MCF 10A (cell line): ENCODE measurements at places on chromosomes 4 and X. TPM values are rescaled to one million over a fixed set of nuclear protein-coding genes. Genes with fewer than 3 reads are reported as not detected.
A peak's percentile ranks its signal among the peaks of the same experiment; 100 is the strongest.

DNA sequence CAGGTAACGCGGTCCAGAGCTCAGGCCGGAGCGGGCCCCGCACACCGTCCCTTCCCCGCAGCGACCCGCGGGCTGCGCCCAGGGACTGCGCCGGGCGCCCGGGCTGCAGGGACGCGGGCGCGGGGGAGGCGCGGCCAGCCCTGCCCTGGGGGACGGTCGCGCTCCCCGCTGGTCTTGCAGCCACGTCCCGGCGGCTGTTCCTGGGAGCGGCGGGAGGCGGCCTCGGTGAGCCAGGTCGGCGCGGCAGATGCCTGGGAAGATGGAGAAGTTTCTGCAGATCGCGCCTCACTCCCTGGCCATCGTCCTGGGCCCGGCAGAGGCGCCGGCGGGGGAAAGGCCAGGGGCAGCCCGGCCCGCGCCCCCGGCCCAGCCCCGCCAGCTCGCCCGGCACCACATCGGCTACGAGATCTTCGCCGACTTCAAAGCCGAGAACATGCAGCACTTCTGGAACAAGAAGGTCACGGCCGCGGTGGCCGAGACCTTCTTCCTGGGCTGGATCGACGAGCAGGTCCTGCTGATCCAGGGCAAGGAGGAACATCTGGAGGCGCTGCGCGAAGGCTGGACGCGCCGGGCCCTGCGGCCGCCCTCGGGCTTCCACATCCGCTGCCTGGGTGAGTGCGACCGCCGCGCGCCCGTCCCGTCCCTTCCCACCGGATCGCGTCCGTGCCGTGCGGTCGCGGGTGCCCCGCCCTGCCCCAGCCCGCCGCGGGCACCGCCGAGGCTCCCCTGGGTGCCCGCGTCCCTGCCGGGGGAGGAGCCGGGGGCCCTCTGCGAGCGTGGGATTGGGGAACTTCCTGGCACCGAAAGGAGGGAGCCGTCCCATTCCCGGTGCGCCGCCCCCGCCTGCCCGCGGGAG lies 107.4 kb upstream of the STOX2 start:
- peak; percentile 46 for DNase-seq

- DNase-seq, result no peak
Observed at GRCh38 chr4:128703948-128704347, 105.6 kb upstream of the JADE1 start.

DNA sequence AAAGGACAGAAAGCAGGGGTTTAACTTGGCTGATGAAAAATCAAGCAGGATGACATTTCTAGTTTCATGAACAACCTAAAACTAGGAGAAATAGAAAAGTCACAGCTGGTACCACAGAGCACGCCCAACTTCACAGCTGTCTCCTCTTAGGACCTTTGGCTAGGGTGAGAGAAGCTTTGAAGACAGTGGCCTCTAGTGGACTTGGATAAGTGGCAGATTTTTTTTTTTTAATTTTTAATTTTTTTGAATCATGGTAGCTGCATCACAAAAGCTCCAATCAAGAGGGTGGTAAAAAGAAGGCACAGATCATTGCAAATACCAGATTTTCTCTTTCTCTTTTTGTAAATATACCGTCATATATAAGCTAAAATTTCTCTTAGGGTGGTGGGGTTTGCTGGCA lies 20.2 kb upstream of the MAP3K15 start:
- peak; percentile 34 for DNase-seq

The NUDT10 gene
- total RNA-seq, result not detected in 2 replicates

The TMEM31 gene
- total RNA-seq, result not detected in 2 replicates

DNA sequence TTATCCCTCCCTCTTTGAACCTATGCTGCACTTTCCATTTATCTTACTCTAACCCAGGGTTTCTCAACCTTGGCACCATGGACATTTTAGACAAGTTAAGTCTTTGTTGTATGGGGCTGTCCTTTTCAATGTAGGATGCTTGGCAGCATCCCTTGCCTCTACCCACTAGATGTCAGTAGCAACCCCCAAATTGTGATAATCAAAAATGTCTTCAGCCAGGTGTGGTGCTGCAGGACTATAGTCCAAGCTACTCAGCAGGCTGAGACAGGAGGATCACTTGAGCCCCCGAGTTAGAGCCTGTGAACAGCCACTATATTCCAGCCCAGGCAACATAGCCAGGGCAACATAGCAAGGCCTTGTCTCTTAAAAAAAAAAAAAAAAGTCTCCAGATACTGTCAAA lies 7.0 kb downstream of the LRCH2 start:
- DNase-seq, result peak; percentile 56

GRCh38 chrX:129695535-129695934 lies 40.8 kb upstream of the APLN start:
- no peak for DNase-seq

DNA sequence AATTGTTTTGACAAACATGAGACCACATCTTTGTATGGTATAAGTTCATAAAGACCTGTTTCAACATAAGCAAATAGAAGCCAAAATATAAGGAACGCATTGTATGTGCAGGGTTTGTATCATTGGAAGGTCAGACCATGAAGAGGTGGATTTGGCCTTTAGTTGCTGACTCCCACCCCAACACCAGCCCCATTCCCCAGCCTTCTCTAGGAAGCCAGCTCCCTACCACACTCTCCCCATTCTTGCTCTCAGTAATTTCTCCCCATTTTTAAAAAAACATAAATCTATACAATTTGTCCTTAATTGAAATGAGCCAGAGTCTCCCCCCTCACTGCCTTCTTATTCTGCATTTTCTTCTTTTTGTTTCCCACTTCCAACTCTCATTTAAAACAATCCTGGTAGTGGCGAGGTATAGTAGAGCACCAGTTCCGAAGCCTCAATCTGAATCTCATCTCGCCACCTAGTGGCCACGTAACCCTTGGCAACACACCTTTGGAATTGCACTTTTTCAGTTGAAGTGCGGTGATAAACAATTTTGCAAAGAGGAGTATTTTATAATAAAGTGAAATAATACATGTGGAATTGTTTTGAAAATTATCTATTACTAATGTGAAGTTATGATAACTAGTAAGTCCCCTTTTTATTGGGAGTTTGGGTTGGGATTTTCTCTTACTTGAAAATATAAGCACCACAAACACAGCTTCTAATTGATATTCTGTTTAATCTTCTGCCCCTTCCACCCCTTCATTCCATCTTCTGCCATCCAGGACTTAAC lies 126.6 kb downstream of the ASB9 start:
- peak; percentile 67 for DNase-seq

DNA sequence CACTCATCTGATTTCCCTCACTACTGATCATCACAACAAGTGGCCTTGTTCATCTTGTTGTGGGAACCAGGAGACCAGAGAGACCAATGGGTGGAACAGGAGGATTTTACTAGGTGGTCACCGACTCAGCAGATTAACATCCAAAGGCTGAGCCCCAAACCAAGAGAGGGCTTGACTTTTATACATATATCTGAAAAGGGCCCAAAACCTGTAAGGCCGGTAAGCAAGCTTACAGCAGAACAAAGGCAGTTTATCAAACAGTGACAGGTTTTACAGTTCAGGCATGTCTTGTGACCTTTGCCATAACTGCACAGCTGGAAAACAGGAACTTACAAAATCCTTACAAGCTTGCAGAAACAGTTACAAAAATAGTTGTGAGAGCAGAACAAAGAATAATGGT lies 195.9 kb downstream of the OR13H1 start:
- DNase-seq, result no peak

DNA sequence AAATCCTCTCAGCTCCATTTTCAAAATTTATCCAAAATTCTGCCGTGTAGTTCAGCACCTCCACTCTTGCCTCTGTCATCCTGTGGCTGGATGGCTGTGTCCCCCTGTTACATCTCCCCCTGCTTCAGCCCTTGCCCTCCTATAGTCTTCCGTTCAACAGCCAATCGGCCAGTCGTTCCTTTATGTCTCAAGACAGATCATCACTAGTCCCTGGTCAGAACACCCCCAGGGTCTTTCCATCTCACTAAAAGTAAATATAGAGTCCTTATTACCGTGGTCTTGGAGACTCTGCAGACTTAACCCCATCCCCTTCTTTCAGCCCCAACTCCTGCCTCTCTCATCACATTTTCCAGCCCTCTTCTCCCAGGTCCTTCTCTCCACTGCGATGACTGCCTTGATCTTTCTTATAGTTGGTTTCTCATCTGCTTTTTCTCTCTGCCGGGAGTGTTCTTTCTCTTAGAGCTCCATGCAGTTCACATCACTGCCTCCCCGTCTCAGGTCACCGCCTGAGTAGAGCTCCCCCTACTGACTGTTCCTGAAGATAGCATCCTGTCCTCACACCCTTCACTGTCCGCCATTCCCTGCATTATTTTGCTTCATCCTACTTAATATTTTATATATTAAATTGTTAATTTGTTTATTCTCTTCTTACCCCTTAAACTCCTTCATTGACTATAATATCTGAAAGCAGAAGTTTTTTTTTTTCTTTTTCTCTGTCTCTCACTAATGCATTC lies 736.9 kb upstream of the MAGEB2 start:
- peak; percentile 56 for DNase-seq

The POLN gene
- total RNA-seq, result 2.8 and 3.1 TPM in 2 replicates

DNA sequence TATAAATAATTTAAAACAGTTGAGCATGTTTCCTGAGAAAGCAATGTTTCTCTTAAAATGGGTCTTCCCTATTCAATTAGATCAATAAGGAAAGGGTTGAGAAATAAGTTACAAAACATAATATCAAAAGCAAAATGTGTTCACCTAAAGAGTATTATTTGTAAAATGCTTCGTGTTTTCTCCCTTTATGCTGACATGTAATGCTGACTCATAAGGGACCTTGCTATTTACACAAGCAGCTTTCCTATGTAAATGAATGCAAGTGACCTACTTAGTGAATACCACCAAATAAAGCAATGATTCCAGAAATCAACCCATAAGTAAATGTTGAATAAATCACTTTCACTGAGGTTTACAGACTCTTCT lies 91.5 kb downstream of the ELOVL6 start:
- DNase-seq, result peak; percentile 54

The MAGEB1 gene
- not detected in 2 replicates for total RNA-seq

DNA sequence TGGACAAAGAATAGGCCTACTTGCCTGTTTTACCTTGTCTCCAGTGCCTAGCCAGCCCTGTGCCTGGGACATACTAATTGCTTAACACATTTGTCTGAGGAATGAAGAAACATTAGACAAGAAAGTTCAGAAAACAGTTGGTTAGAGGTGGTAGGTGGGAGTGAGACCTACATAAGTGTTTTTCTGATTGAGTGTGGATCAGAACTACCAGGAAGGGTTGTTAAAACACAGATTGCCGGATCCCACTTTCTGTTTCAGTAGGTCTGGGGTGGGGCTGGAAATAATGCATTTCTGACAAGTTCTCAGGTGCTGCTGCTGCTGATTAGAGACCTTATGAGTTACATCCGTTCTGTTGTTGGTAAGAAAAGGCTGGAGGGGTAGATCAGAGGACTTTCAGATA lies 5.7 kb upstream of the JADE1 start:
- DNase-seq, result no peak

The EPGN gene
- 96.9 and 129 TPM in 2 replicates for total RNA-seq

The PRIMPOL gene
- total RNA-seq, result 19.2 and 20.7 TPM in 2 replicates

The ZDHHC15 gene
- not detected in 2 replicates for total RNA-seq

GRCh38 chrX:44382871-44383270 lies 39.4 kb upstream of the EFHC2 start:
- no peak for DNase-seq

- no peak for DNase-seq
Observed at GRCh38 chrX:15072880-15073279, 197.0 kb downstream of the ASB9 start.

DNA sequence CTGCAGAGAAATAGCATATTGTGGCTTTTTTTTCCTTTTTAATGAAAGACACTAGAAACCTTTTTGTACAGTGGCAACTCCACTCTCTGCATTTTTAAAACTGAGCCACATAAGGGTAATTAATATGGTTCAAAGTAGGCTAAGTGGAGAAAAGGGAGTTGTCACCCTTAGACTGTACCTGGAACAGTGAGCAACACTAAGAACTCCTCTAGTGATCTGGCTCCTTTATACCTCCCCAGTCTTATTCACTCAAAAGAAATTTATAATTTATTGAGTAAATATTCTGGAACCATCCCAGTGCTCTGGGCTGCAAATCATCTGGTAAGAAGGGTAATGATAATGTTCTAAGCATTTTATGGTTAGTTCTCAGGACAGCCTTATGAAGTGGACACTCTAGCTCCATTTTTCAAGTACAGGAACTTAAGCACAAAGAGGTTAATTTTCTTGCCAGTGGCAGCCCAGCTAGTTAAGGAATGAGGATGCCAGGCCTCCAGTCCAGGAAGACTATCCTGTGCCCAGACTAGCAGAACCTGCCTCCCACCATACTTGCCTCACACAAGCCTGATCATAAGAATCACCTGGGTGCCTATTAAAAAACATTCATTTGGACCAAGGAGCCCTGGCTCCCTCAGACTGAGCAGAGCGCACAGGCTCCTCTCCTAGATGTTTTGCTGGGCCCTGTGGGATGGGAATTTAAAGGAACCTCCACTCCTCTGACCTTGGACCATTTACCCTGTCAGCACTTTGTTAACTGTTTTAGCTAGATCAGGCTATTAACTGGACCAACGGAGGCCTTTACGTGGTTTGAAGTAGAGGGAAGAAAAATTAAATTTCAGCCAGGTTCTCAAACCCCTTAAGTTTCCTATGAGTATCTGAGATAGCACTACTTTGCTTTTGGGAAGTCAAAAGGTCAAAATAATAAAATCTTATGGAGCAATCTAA lies 102.6 kb downstream of the PDE5A start:
- no peak for DNase-seq

DNA sequence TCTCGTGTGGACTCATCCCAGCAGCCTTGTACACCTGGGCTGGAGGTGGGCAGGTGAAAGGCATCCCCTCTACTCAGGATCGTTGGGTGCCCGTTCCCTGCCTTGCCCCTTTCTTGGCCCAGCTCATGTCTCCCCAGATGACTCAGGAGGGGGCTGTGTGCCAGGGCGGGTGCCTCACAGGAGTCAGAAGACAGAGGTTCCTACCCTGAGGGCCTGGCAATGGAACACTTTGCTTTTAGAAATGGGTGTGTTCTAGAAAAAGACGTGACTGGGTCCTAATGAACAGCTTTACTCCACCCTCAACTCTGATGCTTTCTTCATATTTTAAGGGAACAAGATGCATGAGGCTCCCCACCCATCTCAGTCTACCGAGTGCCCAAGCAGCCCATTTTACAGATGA lies 22.5 kb upstream of the TRIM2 start:
- DNase-seq, result peak; percentile 89

The SLIT2 gene
- 8.4 and 10.2 TPM in 2 replicates for total RNA-seq

The MCF2 gene
- 1.5 and 2.1 TPM in 2 replicates for total RNA-seq

DNA sequence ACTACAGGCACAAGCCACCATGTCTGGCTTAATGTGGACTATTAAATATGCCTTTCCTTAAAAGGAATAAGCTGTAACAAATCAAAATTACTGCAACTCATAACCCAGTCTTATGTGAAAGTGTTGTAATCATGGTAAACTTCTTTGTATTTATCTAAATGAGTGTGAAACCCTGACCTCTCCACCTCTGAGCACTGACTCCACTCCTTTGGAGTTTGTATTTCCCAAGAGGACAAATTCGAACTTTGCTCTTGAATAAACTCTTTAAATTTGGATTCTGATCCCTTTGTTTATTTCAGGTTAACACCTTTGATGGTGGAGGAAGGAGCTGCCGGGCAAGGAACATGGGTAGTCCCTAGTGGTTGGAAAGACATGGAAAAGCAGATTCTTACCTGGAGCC lies 48.3 kb upstream of the FAM9A start:
- DNase-seq, result peak; percentile 15

- DNase-seq, result peak; percentile 77
Observed at GRCh38 chrX:21940356-21940829, at the start of gene SMS. SMS (plus strand) TSS chrX:21940709; CDS start chrX:21940825, 116 bp downstream.
